ENCODE measurements at places on chromosomes 7 and 10. TPM values are rescaled to one million over a fixed set of nuclear protein-coding genes. Genes with fewer than 3 reads are reported as not detected.

DNA sequence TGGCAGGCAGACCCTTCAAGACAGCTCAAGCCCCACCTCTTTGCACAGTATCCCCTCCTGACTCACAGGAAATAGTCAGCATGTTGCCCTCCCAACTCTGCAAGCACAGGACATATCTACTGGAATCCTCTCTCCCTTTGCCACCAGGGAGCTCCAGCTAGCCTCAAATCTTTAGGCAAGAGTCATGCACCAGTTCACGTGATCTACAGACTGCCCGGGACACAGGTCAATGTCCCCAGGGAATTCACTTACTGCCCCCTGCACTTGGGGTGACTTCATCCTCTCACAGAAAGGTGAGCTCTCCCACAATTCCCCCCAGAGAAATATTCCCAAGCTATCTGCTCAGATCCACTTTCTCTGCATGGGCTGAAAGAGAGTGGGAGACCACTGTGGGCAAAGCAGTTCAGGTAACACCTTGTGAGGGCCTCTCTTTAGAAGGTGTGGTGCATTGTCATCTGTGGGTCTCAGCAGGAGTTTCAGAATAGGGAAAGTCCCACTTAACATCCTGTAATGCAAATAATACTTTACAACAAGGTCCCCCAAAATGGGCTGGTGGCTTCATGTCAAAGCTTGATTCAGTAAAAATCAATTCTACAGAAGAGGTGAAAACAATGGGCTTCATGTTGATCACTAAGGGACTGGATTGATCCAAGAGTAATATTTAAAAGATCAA is 129.9 kb downstream of the NOC3L start:
- DNase-seq, result no peak

DNA sequence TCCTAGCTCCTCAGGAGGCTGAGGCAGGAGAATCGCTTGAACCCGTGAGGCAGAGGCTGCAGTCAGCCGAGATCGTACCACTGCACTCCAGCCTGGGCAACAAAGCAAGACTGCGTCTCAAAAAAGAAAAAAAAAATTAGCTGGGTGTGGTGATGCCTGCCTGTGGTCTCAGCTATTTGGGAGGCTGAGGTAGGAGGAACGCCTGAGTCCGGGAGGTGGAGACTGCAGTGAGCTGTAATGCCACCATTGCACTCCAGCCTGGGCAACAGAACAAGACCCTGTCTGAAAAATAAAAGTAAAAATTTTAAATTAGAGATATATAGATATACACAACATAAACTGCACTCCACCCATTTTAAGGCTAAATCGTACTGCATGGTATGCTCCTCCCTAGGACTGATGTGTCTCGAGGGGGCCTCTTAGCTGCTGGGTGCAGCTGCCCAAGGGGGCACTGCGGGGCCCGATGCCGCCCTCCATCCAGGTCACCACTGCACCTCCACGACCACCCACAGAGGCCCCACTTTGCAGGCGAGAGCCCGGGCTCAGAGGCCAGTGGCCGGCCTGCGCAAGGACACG is 40.9 kb upstream of the FOXK1 start:
- DNase-seq, result no peak

- DNase-seq, result no peak
Measured at GRCh38 chr7:87395442-87396020, 50.1 kb downstream of the CROT start.

DNA sequence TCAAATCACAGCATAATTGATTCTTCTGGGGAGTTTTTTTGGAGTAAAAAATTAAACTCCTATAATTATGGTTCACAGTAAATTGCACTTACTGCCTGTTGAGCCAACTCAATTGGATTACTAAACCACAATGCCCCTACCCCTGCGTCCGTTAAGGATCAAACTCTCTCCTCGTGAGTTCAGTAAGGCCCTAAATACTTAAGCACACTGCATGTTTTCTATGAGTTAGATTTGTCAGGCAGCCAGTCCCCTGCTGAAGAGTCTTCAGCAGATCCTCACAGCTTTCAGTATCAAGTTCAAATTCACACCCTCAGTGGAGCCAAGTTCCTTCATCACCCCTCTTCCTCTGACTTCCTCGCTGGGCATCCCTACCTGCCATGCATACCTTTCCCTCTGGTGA is 275.0 kb upstream of the BMPER start:
- no peak for DNase-seq

DNA sequence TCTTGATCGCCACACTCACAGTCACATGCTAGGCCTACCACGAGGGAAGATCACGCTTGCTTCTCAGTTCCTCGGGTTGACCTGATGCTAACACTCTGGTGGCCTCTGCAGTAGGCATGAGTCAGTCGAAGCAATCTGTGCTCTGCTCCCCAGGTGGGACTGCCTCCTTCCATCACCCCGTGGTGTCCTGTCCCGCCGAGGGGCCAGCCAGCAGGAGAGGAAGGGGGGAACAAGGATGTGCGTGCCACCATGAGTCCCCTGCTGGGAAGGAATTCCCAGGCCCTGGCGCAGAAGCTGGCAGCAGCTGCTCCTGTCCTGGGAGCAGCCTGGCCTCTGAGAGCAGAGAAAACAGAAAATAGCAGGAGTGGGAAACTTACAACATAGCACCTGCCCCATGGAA is 695.0 kb upstream of the NRP1 start:
- no peak for DNase-seq

GRCh38 chr10:128254476-128254875 is 128.3 kb upstream of the MKI67 start:
- no peak for DNase-seq

Gene GUSB
- total RNA-seq, result 28.6 TPM

Gene CDHR1
- total RNA-seq, result 0.68 TPM
